ENCODE measurements at places on chromosomes 13 and 19.

- no peak for DNase-seq
Measured at GRCh38 chr13:44565881-44566280, 10.2 kb downstream of the TSC22D1 start.

- DNase-seq: no peak
Measured at GRCh38 chr19:14544977-14545715, 15.8 kb downstream of the TECR start.

DNA sequence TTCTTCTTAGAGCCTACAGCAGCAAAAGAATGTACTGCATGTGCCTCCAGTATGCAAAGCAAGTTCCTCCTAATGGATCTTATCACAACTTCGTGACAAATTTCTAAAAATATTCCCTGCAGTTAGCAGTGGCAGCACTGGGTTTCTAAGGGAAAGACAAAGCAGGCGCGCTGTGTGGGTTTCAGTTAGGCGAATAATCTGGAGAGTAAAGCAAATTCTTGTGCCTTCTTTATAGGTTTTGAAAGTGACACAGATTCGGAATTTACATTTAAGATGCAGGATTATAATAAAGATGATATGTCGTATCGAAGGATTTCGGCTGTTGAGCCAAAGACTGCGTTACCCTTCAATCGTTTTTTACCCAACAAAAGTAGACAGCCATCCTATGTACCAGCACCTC, 167.9 kb downstream of the LMO7 start:
- DNase-seq: no peak

GRCh38 chr19:4649392-4650047, 10.2 kb downstream of the TNFAIP8L1 start:
- no peak for DNase-seq

DNA sequence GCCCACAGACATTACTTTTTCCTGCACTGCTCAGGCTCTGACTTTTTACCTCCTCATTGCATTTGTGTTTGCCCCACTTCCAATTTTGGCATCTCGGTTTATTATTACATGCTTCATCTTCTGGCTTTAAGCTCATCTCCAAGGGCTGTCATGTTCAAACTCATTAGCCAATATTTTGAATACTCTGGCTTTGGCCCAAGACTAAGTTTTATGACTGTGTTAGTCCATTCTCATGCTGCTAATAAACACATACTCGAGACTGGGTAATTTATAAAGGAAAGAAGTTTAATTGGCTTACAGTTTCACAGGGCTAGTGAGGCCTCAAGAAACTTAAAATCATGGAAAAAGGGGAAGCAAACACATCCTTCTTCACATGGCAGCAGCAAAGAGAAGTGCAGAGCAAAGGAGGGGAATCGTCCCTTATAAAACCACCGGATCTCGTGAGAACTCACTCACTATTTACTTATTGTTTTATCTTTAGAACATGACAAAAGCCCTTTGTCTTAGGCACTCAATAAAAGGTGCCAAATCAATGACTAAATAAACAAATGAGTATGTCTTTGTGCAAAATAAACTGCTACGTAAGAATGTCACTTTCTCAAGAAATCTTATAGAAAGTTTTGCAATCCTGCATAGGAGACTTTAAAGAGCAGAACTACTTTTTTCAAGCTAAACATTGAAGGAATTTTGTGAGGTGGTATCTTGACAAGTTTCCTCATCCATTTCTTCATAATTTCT, 233.4 kb upstream of the SPRY2 start:
- no peak for DNase-seq

DNA sequence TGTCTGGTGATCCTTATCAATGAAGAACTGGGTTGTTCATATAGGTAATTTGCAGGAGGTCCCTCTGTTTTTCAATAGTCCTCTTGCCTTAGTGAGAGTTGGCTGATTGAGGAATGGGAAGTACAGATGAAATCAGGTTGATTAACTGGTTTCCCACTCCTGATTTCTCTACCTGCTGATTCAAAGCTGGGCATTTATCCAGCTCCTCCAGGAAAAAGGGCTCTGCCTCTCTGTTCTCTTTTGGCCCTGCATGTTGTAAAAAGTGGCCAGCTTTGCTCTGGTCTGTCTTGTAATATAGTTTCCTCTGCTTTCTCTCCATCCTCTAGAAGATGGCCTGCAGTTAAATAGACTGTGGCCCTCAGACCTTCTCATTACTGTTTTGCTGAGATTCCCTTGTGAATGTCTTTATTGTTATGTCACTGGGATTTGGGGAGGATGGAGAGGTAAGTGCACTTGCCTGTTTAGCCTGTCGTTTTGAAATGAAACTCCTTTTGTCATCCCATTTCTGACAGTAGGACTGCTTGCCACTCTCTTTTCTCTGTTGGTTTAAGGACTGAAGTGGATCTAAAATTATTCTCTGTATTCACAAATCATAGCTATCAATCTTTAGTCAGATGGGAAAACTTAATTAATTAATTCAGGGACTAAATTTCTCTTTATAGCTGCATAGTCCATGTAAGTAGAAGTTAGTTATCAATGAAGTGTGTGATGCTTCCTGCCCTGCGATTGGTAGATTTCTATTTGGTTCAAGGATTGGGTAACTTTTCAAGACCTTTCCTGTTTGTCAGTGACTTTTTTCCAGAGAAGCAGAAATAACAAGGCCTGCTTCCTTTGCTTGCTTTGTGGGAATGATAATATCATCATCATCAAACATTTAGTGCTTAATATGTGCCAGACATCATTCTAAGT, 28.5 kb downstream of the GARRE1 start:
- no peak for DNase-seq

- no peak for DNase-seq
Measured at GRCh38 chr19:54817670-54818536, 1.6 kb downstream of the KIR3DL1 start.

- DNase-seq: no peak
Measured at GRCh38 chr19:1042689-1043511, 3.0 kb downstream of the ABCA7 start.

GRCh38 chr13:40653527-40654318, 12.7 kb downstream of the FOXO1 start:
- no peak for DNase-seq

- DNase-seq: no peak
Measured at GRCh38 chr13:50073340-50073739, 58.1 kb downstream of the KCNRG start.

DNA sequence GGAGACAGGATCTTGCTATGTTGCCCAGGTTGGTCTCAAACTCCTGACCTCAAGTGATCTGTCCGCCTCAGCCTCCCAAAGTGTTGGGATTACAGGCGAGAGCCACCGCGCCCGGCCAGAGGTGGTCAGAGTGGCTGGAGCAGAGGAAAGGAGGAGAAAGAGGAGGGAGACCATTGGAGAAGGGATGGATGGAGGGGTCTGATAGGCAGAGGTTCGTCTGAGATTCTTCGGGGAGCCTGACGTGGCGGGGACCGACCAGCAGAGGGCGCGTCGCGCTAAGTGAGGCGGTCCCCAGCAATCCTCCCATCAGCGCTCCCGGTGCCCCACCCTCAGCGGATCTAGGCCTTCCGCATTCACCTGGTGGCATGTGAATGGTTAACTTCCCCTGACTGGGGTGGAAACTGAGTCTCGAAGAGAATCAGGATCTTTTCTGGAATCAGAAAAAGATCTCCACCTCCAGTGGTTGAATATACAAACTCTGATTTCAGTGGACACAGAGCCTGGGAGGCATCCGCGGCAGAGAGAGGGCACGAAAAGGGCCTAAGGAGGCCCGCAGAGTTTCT, 8.8 kb downstream of the GTPBP3 start:
- DNase-seq: no peak

DNA sequence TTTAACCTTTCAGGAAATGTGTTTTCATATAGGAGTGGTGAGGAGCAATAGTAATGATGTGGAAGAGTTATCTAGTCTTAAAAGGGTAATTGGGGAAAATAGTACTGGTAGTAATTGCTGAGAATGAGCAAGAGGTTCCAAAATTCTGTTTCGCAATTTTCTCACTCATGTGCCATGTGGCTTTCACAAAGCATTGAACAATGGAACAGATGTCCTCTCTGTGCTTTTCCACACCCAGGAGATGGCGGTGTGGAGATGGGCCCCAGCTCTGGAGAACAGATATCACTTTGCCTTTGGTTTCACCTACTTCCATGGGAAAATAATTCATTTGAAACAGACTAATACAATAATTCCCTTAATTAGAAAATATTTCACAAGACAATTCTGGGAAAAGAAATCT, 170.0 kb upstream of the SLC10A2 start:
- no peak for DNase-seq

DNA sequence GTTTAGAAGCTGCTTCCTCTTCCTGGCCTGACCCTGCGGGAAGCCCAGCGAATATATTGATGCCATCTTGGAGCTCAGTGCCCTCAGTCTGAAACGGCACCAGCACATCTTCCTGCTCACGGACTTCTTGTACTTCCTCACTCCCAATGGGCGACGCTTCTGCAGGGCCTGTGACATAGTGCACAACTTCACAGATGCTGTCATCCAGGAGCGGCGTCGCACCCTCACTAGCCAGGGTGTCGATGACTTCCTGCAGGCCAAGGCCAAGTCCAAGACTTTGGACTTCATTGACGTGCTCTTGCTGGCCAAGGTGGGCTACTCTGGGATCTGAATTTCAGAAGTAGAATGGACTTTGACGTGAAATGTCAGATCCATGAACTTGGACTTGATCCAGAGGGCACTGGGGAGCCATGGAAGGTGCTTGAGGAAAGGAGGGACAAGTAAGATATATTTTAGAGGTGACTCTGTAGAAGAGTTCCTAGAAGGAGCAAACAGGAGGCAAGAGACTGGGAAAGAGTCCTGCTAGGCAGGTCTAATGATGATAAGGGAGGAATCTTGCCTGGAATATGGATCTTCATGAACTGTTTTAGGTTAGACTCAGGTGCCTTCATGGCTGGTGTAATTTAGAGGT, 38.4 kb upstream of the CYP4F8 start:
- no peak for DNase-seq

DNA sequence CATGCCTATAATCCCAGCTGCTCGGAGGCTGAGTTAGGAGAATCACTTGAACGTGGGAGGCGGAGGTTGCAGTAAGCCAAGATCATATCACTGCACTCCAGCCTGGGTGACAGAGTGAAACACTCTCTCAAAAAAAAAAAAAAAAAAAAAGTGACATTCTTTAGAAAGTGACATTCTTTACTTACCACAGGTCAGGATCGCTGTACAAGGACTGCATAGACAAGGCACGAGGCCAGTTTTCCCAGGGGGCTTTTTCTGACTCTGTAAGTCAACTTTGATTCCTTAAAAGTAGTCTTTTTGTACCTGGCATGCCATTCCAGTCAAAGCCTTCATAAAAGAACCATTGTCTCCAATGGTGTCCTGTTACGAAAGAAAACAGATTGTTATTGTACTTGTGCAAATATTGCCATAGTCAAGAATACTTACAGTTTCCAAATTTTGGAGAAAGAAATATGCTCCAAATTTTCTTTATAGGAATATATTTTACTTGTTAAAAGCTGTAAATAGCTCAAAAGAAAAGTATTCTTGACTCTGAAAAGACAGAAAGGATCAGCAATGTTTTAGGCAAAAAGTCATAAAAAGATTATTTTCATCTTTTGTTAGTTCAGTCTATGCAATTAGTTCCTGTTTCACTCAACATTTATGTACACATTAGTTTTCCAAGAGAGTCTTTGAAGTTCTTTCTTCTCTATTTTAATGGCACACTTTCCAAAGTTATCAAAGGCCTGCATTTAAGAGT, 39.3 kb downstream of the CEACAM1 start:
- DNase-seq: peak; percentile 20

DNA sequence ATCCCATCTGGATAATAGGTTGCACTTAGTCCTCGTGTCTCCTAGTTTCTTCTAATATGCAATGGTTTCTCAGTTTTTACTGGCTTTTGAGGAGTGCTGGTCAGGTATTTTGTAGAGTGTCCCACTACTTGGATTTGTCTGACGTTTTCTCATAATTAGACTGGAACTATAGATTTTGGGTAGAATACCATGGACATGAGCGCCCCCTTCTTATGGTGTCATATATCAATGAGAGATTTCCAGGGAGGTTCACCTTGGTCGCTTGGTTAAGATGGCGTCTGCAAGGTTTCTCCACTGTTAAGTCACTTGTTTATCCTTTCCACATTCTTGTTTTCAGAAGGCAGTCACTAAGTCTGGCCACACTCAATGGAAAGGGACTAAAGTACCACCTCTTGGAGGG, 6.7 kb downstream of the SOHLH2 start:
- no peak for DNase-seq

DNA sequence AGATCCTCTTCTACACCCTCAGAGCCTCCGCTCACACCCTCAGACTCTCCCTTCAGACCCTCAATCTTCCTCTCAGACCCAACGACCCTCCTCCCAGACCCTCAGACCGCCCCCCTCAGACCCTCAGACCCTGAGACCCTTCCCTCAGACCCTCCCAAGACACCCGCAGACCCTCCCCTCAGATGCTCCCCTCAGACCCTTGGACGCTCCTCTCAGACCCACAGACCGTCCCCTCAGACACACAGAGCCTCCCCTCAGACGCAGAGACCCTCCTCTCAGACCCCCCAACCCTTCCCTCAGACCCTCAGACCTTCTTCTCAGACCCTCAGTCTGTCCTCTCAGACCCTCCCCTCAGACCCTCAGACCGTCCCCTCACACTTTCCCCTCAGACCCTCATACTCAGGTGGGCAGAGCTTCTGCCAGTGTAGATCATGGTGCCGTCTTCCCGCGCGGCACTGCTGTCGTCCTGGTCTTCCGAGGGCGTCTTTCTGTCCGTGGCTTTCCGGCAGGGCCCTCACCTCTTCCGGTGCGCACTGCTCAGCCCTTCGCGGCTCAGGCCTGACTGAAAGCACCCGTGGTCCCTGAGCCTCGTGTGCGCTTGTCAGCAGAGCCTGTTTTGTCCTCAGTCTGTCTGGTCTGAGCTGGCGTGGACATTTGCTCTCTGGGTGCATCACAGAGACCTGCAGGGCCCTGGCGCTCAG, 18.9 kb upstream of the TFDP1 start:
- no peak for DNase-seq

- DNase-seq: no peak
Measured at GRCh38 chr19:42324655-42325307, 654 bp upstream of the MEGF8 start.

DNA sequence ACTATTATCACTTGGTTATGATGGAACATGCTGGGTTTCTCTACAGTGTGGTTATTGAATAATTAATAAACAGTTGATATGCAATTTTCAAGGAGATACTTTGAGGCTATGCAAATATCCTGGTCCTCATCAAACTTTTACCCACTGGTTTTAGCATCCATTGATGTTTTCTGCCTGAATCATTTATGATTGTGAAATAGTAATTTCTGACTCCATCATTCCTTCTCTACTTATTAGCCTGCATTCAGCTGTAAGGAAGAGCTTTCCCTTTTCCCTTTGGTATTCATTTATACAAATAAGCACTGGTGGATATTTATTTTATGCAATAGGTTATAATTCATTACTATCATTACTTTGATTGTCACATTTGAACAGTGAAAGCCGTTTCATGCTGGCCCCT, 13.9 kb upstream of the DNAJC15 start:
- no peak for DNase-seq

All from NCI-H1048 (cell line).